ENCODE measurements at places on chromosomes 1 and 21.

GRCh38 chr1:71948561-71948960 lies 333.8 kb downstream of the NEGR1 start:
- DNase-seq, result no peak

DNA sequence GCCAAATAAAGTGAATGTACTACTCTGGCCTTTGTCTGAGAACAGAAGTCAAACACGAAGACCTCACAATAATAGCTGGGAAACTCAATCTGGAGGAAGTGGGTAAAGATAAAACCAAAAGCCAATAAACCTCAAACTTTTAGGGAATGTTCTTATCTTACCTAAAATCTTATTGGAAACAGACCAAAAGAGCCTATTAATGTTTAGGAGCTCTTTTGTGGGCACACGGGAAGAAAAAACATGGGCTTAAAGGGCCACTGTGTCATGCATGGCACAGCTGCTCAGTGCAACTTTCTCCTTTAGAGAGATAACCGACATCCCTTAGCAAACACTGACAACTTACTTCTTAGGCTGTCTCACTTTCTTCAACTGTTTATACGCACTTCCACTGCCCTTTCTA lies 16.1 kb downstream of the EIF2B3 start:
- DNase-seq, result no peak

DNA sequence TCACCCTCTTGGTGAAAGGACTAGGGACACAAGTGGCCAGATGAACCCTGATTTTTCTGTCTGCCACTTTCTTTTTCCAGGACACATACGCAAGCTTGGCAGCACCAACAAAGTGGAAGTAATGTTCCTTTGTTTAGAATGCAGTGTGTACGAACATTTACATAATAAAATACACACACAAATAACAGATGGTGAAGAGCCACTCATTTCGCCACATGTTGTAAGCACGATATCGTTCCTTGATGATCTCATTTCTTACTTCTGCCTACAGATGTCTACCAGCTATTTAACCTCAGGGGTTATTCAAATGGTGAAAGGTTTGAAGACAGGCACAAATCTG lies 670.2 kb upstream of the CXADR start:
- no peak for DNase-seq

GRCh38 chr1:192448026-192448578 lies 127.5 kb upstream of the RGS1 start:
- no peak for DNase-seq

GRCh38 chr1:66933887-66934700 lies 9.3 kb downstream of the MIER1 start:
- DNase-seq, result no peak

DNA sequence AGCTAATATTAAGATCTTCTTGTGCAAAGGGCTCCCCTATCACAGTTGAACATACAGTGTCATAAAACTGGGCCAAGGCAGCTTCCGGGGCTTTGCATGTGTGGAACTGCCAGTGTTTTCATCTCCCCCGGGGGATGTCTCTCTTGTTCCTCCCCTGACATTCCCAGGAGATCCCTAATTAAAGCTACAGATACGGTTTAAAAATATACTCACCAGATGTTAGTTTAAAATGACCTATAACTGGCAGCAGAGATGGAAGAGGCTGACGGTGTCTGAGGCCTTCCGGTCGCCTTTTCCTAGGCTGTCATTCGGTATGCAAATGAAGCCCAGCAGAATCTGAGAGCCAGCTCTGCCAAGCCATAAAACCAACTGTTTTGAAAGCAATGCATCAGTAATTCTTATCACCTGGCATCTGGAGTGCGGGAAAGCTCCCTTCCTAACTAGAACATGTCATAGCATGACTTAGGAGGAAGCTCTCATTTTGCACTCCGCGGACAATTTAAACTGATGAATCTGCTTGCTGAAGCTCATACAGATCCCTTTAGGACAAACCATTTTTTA lies 436.5 kb upstream of the VAMP3 start:
- DNase-seq, result no peak

GRCh38 chr1:12179676-12180075 lies 12.9 kb downstream of the TNFRSF1B start:
- no peak for DNase-seq

GRCh38 chr1:185598332-185598731 lies 135.9 kb upstream of the HMCN1 start:
- no peak for DNase-seq

- no peak for DNase-seq
Measured at GRCh38 chr1:110563089-110563488, 43.1 kb downstream of the KCNA2 start.

DNA sequence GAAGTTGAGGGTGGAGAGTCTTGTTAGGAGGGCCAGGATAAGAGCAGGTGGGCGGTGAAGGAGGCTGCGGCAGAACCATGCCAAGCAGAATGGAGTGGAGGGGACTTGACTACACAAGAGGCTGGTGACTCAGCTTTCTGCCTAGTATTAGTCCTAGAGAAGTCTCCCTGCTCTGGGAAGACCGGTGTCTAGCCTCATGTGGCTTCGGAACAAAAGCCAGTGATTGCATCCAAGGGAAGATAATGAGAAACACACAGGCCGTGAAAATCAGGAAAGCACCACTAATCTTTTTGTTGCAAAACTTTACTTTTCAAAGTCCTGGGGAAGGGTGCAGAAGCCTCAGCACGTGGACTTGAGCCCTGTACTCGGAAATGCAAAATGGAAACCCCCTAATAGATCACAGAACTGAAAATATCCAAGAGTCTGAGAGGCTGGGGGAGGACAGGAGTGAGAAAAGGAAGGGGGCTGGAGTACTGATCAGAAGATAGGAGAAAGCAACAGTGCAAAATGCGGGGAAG lies 31.4 kb downstream of the DDR2 start:
- no peak for DNase-seq

DNA sequence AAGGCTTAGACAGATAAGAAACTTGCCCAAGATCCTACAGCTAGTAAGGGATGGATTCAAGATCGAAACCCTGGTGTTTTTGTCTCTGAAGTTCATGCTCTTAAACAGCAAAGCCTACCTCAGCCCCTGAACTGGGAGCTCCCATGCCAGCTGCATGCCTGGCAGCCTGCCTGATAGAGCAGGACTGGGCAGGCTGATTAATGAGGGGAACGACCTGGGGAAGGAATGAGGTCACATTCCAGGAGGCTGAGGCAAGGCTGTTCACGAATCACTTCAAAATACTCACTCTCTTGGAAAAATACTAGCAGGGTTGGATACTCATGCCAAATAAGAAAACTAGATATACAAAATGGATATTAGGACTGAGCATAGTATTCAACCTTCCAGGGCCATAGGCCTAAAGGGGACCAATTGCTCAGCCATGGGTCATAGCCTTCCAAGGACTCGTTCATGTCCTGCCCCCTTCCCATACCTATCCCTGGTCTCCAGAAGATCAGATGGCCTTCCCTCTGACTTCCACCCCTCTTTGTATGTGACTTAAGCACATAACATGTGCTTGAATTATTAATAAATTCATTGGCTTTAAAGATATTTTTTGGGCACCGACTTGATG lies 15.6 kb upstream of the TACSTD2 start:
- no peak for DNase-seq

- DNase-seq, result peak; percentile 33
Measured at GRCh38 chr1:239898062-239898730, 193.5 kb upstream of the FMN2 start.

GRCh38 chr1:47758341-47759250 lies 238.6 kb downstream of the TRABD2B start:
- DNase-seq, result no peak

GRCh38 chr1:18118078-18118477 lies 10.5 kb downstream of the IGSF21 start:
- no peak for DNase-seq

- DNase-seq, result no peak
Measured at GRCh38 chr1:161792740-161793139, 26.6 kb downstream of the ATF6 start.

DNA sequence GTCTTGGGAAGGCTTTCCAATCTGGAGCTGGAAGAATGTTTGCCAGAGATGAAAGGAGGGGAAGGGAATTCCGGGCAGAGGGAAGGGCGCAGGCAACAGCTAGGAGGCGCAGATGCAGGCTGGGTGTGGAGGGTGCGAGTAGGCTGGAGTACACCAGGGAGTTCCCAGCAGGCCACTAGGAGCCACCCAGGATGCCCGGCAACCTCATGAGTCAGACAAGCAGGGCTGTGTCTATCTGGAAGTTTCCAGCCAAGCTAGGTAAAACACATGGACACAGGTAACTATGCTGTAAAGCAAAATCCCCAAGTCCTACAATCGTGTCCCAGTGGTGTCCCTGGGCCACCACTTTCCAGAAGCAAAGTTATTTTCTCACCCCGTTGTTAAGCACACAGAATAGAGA lies 990 bp upstream of the NBL1 start:
- no peak for DNase-seq

- DNase-seq, result no peak
Measured at GRCh38 chr1:10965546-10966226, 46.8 kb upstream of the TARDBP start.

DNA sequence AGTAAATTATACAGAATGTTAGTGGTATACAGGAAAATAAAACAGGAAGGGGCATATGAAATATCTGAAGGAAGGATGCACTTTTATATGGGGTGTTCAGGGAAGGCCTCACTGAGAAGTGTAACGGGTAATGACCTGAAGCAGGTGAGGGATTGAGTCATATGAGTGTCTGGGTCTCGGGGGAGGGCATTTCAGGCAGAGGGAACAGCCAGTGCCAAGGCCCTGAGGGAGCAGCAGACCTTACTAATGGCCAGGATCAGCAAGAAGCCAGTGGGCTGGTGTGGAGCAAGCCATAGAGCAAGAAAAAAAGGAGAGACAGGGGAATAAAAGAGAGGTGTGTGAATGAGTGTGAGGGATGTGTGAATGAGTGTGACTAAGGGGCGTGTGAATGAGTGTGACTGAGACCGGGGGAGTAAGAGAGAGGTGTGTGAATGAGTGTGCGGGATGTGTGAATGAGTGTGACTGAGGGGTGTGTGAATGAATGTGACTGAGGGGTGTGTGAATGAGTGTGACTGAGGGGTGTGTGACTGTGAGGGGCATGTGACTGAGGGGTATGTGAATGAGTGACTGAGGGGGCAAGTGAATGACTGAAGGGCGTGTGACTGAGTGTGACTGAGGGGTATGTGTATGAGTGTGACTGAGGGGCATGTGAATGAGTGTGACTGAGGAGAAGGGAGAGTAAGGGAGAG lies 107.2 kb downstream of the GLIS1 start:
- DNase-seq, result no peak

DNA sequence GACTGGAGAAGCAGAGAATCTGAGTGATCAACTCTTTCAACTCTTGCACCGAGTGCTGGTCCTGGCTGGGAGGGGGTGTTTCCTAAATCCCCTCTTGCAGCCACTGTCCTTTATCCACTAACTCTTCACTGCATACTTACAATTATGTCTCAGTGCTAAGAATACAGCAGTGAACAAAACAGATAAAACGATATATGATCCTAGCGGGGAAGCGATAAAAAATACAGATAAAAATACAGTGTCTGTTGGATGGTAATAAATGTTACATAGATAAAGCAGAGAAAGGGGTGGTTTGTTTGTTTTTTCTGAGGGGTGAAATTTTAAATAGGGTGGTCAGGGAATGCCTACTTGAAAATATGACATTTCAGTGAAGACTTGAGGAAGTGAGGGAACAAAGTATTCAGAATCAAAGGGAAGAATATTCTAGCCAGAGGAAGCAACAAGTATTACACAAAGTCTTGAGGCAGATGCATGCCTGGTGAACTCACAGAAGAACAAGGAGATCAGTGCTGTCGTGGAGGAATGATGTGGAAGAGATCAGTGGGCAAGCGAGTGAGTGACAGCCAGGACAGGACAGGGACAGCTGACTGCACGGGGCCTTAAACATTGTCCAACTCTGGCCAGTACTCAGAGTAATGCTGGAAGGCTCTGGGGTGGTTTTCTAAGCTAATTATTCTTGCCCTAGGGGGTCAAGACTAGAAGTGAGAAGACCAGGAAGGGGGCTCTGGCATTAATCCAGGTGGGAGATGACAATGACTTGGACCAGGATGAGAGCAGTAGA lies 110.0 kb downstream of the APP start:
- no peak for DNase-seq

- no peak for DNase-seq
Measured at GRCh38 chr1:192805832-192806323, 3.0 kb upstream of the RGS2 start.

GRCh38 chr1:230020451-230020850 lies 46.6 kb upstream of the GALNT2 start:
- no peak for DNase-seq

- DNase-seq, result no peak
Measured at GRCh38 chr1:10701145-10701544, 95.3 kb downstream of the CASZ1 start.

DNA sequence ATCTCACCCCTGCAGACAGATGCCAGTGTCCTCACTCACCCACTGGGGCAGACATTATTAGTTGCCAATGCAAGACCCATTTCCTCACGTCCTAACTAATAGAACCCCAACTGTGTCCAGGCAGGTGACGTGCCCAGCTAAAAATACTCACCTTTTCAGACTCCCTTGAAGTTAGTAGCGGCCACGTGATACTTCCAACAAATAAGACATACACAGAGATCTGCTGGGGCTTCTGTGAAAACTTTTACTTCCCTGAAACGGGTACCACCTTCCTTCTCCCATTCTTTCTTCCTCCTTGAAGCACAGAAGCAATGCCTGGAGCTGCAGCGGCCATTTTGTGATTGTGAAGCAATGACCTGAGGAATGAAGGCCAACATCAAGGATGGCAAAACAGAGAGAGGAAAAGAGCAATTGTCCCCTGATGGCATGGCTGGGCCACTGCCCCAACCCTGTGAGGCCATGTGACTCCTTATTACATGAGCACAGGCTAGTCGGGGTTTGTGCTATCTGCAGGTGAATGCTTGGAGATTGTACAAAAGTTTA lies 74.4 kb upstream of the TMPRSS2 start:
- DNase-seq, result no peak

Data from GM12892 (cell line).